ENCODE measurements at places on chromosomes 13 and 19. TPM values are rescaled to one million over a fixed set of nuclear protein-coding genes. Genes with fewer than 3 reads are reported as not detected.

- DNase-seq, result no peak
These were observed 32.2 kb downstream of the MYO9B start for GRCh38 chr19:17107546-17108452.

The TUBA3C gene
- not detected for polyA plus RNA-seq

- no peak for DNase-seq
These were observed 3.8 kb upstream of the WDR18 start for GRCh38 chr19:980133-980998.

- DNase-seq, result no peak
These were observed 6.5 kb upstream of the PTOV1 start for GRCh38 chr19:49844138-49845095.

DNA sequence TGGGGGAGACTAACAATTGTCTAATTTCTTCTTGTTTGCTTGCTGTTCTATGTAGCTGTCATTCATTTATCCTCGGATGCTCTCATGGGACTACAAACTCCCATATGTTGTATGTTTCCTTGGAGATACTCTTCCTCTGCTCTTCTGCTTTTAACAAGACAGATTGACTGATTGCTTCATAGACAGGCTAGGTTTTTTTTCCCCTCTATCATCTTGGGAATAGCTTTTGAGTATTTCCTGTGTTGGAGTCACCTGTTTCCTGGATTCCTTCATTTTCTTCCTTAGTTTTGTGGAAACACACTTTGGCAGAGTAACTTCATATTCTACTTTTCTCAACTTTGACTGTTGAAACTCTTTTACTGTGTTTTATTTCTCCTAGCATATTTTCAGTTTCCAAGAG is 27.6 kb downstream of the EDNRB start:
- DNase-seq, result no peak

The STOML3 gene
- polyA plus RNA-seq, result 0.06 TPM

GRCh38 chr13:23626700-23627099 is 56.5 kb downstream of the TNFRSF19 start:
- no peak for DNase-seq

Data from H1 (cell line).